ENCODE measurements at places on chromosomes 5 and 9.

GRCh38 chr9:82761956-82762355 lies 301.0 kb downstream of the RASEF start:
- DNase-seq = no peak

DNA sequence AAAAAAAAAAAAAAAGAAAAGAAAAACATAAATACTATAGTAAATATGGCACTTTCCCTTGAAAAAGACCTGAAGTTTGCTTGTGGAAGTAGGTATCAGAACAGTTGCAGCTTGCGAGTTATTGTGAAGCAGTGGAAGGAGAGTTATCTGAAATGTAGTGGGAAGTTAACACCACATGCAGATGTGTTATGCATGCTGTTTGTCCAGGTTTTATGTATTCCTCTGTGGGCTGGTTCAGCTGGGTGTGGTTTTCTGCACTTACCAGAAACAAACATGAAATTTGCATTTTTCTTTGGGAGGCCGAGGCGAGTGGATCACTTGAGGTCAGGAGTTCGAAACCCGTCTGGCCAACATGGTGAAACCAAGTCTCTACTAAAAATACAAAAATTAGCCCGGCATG lies 42.1 kb upstream of the CTNNA1 start:
- no peak for DNase-seq

DNA sequence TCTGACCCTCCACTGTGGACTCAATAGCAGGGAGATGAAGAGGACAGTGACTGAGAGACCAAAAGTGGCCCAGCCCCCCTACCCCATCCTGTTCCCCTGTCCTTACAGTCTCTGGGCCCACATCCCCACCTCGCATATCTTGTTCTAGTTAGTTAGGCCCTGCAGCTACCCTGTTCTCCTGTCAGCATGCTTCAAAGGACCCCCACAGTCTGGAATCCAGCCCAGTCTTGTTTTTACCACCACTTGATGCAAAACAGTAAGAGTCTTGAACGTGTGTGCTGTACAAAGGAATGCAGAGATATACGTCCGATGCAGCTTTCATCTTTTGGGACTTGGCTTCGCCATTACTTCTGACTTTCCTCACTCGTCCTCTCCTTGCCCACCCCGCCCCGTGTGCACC lies 12.2 kb upstream of the POMT1 start:
- DNase-seq = no peak

DNA sequence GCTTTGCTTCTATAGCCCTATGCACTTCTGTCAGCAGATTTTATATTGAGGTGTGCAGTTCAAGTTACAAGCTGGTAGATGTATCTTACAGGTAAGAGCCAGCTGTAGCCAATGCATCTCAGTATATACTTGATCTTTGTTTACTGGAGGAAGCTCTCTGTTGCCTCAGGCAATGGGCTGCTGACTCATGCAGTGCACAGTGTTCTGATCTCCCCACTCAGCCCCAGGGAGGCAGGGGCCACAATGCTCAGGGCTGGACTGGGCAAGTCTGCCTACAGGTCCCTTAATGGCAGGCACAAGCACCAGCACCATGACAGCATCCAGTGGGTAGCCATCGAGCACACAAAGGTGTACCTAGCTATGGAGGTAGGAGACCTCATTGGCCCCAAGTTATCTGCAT lies 178.8 kb upstream of the CDH10 start:
- no peak for DNase-seq

GRCh38 chr5:154755361-154756008 lies at the start of gene LARP1:
Gene LARP1 (plus strand): TSS chr5:154755377. CDS start chr5:154755758, 381 bp downstream.
- DNase-seq = no peak

DNA sequence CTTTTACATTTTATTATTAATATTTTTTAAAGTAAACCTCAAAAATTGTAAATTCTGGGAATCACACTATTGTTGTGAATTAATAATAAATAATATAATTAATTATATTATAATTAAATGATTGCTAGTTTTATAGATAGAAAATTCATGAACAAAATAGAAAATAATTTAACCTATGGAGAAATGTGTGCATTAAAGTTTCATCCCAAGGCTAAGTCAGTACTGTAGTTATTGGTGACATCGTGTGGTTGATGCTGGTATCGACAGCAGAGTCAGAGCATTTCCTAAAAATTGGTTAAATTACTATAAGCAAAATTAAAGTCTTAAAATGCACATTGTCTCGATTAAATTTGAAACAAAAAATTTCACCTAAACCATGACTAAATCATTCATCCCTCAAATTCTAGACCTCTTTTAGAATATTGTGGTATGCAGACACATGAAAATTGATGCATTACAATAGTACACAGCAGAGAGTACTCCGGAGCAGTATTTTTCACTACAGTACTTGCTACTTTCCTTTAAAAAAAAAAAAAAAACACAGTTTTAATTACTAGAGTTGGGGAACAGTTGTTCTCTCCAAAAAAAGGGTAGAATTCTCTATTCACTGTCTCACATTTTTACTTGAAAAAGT lies 73.9 kb downstream of the RORB start:
- no peak for DNase-seq

DNA sequence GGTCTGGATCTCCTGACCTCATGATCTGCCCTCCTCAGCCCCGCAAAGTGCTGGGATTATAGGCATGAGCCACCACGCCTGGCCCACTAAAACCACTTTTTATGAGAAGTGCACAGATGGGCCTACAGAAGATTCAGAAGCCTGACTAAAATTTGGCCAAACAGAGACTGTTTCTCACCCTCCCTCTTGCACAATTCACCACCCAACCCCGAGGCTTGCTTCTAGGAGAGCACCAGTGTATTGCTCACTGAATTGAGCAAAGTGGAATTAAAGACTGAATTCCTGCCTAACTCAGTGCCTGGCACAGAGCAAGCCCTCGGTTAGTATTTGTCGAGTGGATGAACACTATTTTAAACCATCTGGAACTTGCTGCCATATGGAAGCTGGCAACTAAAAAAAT lies 3.4 kb upstream of the DCTN4 start:
- no peak for DNase-seq

GRCh38 chr5:173581408-173582215 lies 34.8 kb downstream of the BOD1 start:
- DNase-seq = peak; percentile 16

- DNase-seq = no peak
Measured at GRCh38 chr9:71962328-71962727, 50.9 kb downstream of the C9orf85 start.

DNA sequence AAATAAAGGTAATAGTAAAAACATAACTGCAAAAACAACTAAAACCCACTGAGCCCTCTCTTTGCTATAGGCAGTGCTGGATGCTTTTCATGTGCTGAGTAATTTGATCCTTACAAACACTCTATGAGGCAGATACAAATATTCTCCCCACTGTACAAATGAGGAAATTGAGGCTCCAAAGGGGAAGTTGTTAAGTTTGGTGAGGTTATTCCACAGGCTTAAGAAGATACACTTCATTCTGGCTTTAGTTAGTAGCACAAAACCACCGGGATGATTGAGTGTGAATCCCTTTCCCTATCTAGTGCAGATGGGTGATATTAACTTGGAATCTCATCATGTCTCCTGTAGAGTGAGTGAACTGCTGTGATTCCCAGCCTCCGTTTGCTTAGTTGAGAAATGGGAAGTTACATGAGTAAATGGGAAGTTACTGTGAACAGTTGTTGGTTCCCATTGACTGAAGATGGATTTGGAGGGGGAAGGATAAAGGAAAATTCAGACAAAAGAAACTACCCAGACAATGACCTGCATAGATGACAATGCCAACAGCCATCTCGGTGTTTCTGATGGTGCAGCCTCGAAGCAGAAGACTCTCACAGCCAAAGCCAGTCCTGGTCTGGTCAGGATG lies 208.3 kb downstream of the ATP10B start:
- DNase-seq = no peak

- DNase-seq = no peak
Measured at GRCh38 chr5:58317009-58317408, 142.9 kb downstream of the PLK2 start.

DNA sequence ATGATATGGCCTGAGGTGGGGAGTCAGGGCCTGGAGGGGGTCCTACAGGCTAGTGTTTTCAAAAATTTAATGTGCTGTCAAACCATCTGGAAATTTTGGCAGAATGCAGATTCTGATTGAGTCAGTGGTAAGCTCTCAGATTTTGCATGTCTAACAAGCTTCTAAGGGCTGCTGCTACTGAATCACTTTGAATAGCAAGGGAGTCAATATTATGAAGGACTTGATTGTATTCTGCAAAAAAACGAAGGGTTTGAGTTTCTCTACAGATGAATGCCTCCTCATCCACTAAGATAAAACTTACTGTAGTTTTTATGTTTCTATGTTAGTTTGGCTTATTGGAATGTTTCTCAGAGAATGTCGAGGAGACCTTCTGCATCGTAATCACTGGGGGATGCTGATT lies 179.5 kb downstream of the TMEM38B start:
- DNase-seq = no peak

GRCh38 chr5:34928267-34928666 lies 1.1 kb upstream of the DNAJC21 start:
- no peak for DNase-seq

DNA sequence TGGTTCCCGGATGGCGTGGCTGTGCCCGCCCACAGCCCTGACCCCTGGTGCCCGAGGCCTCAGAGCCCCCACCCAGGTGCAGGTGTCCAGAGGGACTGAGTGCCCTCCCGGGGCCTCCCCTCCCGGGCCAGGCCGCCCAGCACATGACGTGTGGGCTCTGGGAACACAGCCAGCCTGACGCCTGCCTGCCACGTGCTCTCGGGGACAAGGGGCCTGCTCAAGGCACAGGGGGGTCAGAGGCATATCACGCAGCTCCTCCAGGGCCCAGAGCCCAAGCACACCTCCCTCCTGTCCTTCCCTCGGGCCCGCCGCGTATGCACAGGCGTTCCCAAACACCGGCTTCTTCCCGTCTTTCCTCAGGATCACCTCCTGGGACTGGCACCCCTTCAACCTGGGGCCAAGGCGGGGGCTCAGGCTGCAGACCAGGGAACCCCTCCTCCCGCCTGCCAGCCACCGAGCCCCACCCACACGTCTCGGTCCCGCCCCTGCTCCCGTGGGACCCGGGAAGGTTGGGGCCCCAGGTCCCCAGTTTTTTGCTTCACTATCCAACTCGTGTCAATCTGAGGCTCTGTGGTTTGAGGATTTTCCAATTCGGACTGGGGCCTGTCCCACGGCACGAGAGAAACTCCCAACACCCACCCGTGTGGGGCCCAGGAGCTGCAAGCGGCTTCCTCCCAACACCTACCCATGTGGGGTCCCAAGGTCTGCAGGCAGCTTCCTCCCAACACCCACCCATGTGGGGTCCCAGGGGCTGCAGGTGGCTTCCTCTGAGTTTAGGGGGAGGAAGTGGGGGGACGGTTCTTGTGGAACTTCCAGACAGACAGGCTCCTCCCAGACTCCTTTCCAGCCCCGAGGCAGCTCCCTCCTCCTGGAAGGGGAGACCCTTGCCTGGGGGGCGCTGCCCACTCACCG lies 1.5 kb downstream of the LCN10 start:
- DNase-seq = no peak

DNA sequence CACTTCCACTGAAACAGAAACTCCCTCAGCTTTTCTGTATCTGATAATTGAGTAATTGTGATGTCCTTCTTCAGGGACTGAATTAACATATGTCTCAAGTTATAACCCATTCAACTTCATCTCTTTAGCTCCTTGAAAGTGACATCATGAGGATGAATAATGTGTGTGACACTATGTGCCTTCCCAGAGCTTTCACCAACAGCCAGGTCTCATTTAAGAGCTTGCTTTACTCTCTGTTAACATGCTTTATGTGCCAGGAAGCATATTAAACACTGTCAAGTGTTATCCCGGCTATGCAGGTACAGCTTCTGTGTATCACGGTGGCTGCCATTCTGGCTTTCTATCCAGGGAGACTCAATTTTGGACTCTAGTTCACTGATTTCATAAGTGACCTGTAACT lies 799.9 kb downstream of the CDH12 start:
- DNase-seq = no peak
